Fibroblast of skin of left quadriceps (primary cell): ENCODE measurements at places on chromosomes 2 and 18.

- no peak for DNase-seq
These were observed 53.1 kb downstream of the CWC22 start for GRCh38 chr2:179954026-179954425.

GRCh38 chr2:58698620-58699019 lies 457.5 kb upstream of the FANCL start:
- no peak for DNase-seq

DNA sequence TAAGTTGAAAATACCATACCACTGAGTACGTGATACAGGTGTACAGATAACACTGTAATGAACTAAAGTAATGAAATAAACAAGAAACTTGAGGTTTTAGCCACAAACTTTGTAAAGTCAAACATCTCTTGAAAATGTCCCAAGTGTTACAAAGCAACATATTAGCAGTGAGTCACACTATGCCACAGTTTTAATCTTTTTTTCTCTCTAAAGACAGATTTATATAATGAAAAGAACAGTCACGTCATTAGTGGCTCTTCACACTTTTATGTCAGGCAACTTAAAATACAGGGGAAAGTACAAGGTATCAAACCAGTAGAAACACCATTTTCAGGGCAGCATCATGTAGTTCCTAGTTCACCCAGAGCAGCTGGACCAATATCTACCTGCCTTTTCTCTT lies 42.1 kb downstream of the RAPH1 start:
- no peak for DNase-seq

DNA sequence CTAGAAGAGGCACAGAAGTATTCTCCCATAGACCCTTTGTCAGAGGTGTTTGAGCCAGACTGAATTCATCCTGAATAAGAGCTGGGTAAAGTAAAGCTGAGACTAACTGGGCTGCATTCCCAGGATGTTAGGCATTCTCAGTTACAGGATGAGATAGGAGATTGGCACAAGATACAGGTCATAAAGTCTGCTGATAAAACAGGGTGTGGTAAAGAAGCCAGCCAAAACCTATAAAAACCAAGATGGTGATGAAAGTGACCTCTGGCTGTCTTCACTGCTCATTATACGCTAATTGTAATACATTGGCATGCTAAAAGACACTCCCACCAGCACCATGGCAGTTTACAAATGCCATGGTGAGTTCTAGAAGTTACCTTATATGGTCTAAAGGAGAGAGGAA lies 364.9 kb upstream of the TMEFF2 start:
- no peak for DNase-seq

- DNase-seq: no peak
These were observed 17.1 kb upstream of the NFE2L2 start for GRCh38 chr2:177281400-177282180.

- no peak for DNase-seq
These were observed 80.9 kb upstream of the SLC66A3 start for GRCh38 chr2:11074246-11074820.

DNA sequence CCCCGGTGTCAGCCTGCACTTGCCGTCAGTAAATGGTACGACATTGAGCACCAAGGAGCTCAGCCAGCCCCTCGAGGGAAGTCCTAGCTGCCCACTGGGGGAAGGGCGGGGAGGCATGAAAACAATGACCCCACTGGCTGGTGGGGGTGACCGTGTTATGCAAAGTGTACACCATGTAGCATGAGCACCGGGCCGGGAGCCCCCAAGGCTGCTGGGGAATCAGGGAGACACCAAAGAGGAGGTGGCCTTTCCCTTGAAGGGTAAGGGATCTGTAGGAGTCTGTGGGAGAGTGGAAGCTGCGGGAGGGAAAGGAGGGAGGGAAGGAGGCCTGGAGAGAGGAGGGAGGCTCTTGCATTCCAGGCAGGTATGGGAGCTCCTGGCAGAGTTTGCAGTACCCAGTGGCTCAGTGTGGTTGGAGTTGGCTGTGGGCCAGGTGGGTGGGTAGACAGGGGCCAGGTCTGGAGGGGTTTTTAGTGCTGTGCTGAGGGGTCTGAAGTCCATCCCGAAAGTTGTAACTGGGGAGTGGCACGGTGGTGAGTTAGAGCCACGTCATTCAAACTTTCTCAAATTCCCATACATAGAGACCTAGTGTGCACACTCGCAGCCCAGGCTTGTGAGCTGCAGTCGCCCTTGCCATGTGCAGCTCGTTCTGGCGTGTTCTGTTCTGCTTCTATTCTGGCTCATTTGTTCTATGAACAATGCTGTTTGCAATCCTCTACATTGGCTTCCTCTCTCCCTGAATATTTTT lies 22.4 kb downstream of the RRM2 start:
- no peak for DNase-seq

- no peak for DNase-seq
These were observed 302.3 kb upstream of the FANCL start for GRCh38 chr2:58543442-58543841.

GRCh38 chr2:226882606-226883005 lies 46.8 kb downstream of the RHBDD1 start:
- DNase-seq: no peak

DNA sequence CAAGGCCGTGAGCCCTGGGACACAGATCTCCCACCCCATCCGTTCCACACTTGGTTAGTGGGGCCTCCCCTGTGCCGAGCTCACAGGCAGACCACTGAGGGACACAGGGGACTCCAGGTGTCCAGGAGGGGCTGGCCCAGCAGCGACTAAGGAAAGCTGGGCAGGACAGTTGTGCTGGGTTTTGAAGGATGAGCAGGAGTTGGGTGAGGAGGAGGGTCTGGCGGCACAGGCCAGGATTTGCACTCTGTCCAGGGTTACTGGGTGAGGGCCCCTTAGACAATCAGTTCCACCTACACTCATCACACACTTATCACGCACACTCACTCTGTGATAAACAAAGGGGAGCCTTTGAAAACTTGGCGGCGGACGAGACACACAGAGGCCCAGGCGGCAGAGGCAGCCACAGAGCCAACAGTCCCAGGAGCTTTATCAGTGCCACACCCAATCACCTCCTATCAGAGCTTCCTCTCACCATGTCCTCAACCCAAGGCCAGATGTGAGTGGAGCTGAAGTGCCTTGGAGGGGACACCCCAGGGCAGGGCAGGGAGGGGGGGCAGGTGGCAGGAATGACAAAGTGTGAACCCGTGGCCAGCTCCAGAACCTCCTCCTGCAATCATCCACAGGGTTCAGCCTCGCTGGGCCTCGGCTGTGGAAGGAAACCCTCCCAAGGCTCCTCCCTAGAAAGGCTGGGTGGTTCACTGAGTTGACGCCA lies 26.6 kb downstream of the BIN1 start:
- DNase-seq: no peak

- DNase-seq: no peak
These were observed 78.9 kb downstream of the GNAL start for GRCh38 chr18:11767935-11768334.
